ENCODE measurements at places on chromosomes 7 and 10. TPM values are rescaled to one million over a fixed set of nuclear protein-coding genes. Genes with fewer than 3 reads are reported as not detected.
A peak's percentile ranks its signal among the peaks of the same experiment; 100 is the strongest.

BUD31 gene
- total RNA-seq: 153 TPM

DNA sequence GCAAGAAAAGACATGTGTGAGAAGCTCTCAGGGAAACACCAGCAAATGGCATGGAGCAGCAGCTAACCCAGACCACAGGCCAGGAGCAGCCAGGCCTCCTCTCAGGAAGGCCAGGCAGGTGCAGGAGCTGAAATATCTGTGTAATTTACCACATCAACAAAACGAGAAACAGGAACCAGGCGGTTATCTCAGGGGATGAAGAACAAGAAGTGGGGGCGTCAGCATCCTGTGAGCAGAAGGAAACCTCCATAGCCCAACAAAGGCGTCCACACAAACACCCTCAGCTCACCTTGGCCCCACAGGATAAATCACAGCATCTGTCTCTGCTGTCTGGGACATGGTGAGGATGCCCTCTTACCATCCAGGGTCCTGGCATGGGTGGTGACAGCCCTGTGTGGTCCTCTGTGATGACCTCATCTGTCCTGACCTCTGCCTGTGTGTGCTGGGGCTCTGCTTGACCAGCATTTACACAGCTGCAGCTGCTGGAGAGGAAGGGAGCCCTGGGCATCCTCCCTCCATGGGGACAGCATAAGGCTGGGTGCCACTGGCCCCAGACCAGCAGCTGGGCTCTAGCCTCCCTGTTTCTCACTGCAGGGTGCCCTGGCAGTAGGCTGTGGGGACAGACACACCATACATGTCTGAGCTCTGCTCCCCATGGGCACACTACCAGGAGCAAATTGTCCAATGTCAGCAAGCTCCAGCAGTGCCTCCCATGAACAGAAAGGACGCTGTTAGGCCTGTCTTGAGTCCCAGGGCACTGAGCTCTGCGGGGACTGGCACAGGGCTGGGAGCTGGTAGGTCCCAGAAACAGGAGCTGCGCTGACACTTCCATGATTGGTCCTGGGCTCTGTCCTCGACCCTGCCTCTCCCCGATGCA, 34.6 kb downstream of the ANXA8 start:
- DNase-seq: no peak

- DNase-seq: no peak
These were observed 186.2 kb downstream of the ELFN1 start for GRCh38 chr7:1856161-1856887.

PIP gene
- total RNA-seq: not detected

DNA sequence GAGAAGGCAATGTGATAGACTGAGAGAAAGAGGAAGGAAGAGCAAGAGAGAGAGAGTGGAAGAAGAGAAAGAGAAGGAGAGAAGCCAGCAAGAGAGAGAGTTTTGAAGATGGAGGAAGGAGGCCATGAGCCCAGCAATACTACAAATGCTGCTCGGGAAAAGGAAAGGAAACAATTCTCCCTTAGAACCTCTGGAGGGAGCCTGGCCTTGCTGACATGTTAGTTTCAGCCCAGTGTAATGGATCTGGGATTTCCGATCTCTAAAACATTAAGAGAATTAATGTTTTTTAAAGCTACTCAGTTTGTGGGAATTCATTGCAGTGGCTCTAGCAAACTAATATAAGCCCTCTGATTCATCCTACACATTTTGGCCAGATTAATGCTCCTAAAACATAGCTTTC, 206.8 kb upstream of the MTPN start:
- DNase-seq: no peak

DNA sequence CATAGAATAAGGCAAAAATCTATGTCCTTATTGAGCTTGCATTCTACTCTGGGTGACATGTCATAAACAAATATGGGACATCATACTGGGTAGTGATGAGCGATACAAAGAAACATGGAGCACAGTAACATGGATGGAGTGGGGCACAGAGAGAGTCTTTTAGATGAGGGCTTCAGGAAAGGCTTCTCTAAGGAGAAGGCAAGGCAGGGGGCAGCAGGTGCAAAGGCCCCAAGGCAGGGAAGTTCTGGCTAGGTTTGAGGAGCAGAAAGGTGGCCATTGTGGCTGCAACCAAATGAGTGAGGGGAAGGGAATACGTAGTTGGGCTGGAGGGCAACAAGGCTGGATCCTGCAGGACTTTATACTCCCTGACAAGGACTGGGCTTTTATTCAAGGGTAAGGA, 211.4 kb downstream of the HERPUD2 start:
- no peak for DNase-seq

GRCh38 chr7:92763636-92764423, 72.5 kb downstream of the CDK6 start:
- peak; percentile 79 for DNase-seq

DNA sequence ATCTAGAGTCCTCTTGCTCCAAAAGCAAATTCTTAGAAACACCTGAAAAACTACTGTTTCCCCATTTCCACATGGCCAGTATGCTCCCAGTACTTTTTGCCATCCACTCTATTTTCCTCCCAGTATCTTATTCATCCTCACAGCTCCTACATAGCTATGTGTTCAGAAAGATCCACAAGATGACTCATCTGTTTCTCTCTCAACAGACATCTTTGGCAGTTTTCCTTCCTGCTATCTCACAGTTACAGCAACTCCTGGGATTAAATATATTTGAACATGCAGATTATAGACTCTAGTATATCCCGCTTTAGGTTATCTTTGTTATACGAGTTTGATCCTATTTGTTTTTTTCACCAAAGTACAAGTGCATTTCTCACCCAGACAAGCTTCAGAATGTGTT, 675.6 kb upstream of the POT1 start:
- no peak for DNase-seq

- no peak for DNase-seq
These were observed 340.8 kb upstream of the KIAA1217 start for GRCh38 chr10:23868121-23868520.

CLDN15 gene
- 10.3 TPM for total RNA-seq

DNA sequence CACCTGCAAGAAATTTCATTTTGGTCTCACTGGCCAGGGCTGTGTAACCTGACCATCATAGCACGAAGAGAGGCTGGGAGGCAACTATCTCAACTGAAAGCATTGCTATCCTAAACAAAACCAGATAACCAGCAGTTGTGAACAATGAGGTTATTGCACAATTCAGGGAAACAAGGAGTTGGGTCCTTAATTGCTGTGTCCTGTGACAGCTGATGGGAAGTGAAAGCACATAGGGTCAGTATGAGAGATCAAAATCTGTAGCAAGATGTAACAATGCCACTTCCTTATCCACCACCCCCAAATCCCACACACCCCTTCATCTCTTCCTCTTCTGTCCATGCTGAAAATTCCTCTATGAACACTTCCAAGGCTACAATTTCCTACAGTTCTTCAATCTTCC, 80.2 kb downstream of the HTR7 start:
- no peak for DNase-seq

DNA sequence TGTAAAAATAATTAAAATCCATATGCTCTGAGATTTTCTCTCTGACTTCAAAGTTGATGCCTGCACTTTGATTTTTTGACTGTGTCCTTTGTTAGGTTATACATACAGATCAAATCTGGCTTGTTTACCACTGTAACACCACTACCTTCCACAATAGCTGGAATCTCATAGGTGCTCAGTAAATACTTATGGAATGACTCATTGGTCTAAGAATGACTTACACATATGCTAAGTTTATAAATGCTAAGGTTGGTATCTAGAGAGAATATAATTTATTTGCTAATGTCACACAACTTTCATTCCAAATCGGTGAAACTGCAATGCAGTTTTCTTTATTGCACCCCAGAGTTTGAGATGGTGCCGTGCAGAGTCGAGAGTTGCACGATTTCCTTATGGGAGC, 578.5 kb downstream of the SH2D4B start:
- peak; percentile 37 for DNase-seq

DNA sequence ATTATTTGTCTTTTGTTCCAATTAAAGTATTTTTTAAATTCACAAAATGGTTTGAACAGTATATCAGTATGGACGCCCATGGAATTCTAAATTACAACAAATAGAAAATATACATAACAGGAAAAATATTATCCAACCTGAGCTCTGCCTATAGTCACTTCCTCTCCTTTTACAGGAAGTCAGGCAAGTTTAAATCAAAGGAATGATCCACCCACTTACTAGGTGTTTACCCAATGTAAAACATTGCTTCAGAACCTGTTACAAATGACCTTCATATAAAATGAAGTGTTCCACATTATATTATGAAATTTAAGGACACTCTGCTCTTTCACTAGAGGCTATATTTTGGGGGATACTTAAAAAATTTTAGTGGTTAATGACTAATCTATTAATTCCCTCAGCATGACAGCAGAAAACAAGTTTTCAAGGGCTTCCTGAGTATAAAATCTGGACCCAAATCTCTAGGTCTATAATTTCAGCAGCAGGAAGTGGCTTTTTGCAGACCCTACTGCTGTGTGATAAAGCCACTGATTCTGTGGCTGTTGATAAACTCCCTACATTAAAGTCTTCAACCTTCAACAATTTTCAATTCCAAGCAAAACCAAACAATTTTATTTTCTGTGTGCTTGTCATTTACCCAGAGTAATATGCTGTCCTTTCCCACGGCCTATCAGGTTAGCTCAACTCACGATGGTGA, 722.6 kb downstream of the GATA3 start:
- DNase-seq: no peak

- DNase-seq: no peak
These were observed 730.8 kb downstream of the SUGCT start for GRCh38 chr7:40865441-40866233.

NOLC1 gene
- total RNA-seq: 92.3 TPM

- DNase-seq: no peak
These were observed 27.0 kb upstream of the ZPBP start for GRCh38 chr7:50119815-50120637.

SPAM1 gene
- total RNA-seq: not detected

GRCh38 chr10:55358539-55358938, 557.5 kb upstream of the PCDH15 start:
- DNase-seq: no peak

DNA sequence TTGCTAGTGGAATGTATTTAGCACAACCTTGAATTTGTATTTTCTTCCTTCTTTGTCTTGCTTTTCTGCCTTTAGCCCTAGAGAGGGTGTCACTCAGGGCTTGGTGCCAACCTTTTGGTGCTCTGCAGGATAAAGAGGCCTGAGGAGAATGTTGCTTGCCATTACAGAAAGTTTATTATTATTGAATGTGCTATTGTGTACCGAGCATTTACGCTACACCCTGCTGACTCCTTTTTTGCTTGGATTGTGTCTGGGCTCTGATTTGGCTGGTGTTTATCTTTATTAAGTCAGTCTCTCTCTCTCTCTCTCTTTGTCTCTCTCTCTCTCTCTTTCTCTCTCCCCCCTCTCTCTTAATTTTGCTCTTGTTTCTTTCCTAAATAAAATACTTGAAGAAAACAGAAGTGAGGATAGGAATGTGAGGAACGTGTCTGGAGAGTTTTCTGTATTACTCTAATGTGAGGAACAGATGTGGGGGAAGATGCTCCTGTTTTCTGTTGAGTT, 284.4 kb upstream of the PHYHIPL start:
- DNase-seq: no peak

UPK3BL1 gene
- 19.6 TPM for total RNA-seq

- DNase-seq: no peak
These were observed 433.9 kb upstream of the ZMIZ1 start for GRCh38 chr10:78634835-78635234.

DNA sequence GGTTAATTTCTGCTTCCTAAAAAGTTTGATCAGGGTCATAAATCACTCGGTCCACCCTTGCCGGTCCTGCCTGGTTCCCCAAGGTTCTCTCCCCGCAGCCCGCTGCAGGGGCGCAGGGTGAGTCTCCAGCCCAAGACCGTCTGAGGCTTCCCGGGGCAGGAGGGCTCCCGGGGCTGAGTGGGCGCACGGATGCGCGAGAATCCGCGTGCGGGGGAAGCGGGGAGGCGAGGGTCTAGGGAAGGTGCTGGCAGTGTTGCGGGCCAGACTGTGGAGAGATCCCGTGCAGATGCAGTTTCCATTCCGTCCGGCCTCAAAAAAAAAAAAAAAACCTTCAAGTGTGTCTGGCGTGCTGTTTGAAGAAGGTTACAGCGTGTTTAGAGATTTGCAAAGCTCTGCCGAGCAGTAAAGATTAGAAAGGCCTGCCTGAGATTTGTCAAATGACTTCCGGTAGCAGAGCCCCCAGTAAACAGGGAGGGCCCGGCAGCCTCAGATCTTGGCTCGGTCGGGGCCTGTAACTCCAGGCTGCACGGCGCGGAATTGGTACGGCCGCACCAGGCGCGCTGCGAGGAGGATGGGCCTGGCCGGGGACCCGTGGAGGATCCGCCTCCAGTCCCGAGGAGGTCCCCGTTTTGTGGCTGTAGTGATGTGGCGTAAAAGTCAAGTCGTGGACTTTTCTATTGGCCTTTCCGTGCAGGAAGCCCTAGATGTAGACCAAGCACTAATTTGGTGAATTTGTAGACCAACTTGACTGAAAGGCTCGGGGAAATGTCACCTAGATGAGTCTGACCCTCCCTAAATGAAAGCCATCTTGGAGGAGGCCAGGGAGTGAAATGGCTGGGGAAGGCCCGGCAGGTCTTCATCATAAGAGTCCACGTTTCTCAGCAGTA, 293.2 kb upstream of the NFE2L3 start:
- no peak for DNase-seq

DNA sequence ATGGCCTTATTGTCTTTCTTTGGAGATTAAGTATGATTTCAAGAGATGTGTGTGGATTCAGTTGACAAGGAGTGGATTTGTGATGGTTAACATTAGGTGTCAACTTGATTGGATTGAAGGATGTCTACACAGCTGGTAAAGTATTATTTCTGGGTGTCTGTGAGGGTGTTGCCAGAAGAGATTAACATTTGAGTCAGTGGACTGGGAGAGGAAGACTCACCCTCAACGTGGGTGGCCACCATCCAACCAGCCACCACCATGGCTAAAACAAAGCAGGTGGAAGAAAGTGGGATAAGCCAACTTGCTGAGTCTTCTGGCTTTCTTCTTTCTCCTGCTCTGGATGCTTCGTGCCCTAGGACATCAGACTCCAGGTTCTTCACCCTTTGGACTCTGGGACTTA, 76.1 kb downstream of the GPR37 start:
- no peak for DNase-seq

DNA sequence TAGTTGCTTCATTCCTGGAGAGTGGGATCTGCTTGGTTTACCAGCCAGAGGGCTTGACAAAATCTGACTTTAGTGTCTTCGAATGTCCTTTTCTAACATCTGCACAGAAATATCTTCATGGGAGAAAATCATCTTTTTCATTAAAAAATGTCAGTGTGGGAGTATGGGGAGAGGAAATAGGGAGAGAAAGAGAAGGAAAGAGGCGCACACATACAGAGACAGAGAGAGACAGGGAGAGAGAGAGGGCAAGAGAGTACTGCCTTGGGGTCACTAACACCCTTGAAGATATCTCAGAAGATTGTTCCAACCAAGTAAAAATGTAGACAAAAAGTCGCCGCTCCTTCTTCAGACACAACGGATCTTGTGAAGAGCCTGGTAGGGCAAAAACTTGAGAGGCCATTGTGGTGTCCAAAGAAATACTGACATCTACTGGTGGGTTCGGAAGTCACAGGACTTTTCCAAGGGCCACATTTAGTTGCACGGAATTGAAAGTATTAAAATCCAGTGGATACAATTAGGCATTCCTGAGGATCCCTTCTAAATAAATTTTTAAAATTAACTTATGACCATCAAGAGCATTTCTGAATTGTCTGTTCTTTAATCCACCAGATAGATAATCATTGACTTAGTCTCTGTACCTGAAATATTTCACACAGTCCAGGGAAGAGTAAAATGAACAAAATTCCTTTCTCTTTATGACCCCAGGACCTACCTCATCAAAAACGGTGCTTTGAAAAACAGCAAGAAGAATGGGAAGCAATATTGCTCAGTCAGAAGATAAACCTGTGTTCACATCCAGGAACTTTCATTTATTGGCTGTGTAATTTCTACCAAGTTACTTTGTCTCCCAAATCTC, 29.7 kb downstream of the VIM start:
- DNase-seq: no peak

- DNase-seq: no peak
These were observed 880 bp downstream of the HOXA5 start for GRCh38 chr7:27142580-27143022.
